ENCODE measurements at places on chromosomes 12 and 14.

GRCh38 chr14:71116568-71117122 lies 209.4 kb downstream of the PCNX1 start:
- DNase-seq = no peak

- DNase-seq = no peak
These were observed 186.2 kb upstream of the FKBP4 start for GRCh38 chr12:2608608-2608945.

- DNase-seq = no peak
These were observed 36.8 kb upstream of the NINJ2 start for GRCh38 chr12:700016-700415.

DNA sequence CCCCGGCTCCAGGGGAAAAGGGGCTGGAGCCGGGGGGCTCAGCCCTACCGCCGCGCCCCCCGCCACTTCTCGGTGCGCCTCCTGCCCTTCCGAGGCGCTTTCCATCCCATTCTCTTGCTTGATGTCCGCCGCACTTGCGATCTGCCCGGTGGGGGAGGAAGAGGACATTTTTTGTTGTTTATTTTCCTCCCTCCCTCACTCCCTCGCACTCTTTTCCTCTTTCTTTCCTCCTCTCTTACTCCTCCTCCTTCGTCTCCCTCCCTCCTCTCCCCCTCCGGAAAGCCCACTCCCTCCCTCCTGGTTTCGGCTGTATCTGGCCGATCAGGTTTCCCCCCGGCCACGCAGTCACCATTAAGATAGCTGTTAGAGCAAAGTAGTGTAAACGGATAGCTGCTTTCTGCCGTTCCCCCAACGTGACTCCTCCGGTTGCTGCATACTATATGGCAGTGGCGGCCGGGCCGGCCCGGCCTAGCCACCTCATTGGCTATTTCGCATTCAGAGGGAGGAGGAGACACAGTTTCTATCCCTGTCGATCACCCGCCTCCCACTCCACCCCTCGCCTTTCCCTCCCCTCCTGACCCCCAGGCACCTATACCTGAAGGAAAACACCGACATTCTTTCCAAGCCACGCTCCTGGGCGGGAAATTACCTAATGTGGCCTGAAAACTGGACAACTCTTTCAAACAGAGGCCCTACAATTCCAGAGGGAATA lies at the start of gene SIX4:
SIX4 (minus strand) TSS at position 445 of the 712 bp plus-strand sequence; CDS start at position 168, 277 bp downstream.
- DNase-seq = peak; percentile 35

DNA sequence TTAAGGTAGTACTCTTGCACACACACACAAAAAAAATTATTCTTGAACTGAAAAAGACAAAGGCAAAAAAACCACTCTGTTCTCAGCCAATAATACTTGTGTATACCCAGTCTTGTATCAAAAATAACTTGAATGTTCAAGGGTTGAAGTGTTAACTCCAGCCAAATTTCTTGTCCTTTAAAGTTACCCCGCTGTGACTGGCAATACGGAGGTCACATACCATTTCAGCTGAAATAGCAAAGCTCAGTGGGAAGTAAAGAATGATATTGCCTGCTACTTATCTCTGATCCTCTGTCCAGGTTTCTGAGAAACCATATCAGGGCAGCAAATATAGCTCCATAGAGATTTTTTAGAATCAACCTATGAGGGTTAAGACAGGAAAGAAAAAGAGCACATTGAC lies 167.4 kb downstream of the C12orf50 start:
- no peak for DNase-seq

GRCh38 chr14:64218344-64219240 lies 75.6 kb downstream of the ESR2 start:
- DNase-seq = no peak

DNA sequence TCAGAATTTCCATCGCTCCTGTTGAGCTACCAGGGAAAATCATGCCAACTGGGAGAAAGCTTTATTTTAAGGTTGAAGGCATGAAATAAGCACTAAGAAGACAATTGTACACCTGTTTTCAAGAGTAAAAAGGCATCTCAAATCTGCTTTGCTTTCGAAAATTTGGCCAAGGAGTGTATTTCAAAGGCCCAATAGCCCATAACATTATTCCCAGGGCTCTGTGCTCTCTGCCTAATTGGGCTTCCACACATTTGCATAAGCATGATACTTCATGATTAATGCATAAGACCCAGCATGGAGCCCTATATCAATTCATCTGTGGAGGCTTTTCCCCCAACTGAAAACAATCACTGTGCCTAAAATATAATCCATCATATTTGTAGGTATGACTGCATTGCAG lies 258.5 kb downstream of the NOVA1 start:
- DNase-seq = no peak

Data from suppressor macrophage (primary cell).